Pulmonary artery endothelial cell (primary cell): ENCODE measurements at places on chromosomes 2 and 18.

GRCh38 chr2:140108706-140109475, 1328.7 kb upstream of the NXPH2 start:
- DNase-seq: no peak

DNA sequence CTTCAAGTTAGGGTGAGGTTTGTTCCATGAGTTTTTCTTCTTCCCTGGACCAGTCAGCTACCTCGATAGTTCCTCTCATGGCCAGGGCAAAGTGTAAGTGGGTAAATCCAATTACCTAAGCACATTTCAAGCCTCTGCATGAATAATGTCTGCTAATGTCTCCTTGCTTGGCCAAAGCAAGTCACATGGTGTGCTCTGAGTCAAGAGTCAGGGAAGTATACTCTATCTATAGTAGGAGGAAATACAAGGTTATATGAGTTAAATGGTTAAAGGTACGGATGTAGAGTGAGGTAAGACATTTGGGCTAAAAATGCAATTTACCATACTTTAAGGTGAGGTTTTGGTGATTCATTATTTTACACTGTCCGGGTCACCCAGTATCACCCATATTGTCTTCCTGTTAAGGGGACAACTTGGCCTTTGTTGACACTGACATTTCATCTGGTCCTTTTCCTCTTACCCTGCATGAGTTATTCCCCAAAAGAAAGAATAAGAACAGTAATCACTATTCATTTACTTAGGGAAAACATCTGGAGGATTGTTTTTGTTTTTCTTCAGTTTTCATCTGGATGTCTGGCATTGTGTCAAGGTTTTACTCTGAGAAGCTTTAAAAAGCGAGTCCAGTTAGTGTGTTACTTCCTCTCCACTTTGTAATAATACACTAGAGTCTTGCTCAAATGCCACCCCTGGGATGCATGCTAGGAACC, 405.5 kb downstream of the RND3 start:
- no peak for DNase-seq

- DNase-seq: no peak
Observed at GRCh38 chr2:235523486-235524150, 29.8 kb downstream of the AGAP1 start.

- DNase-seq: no peak
Observed at GRCh38 chr2:167336213-167336612, 447.9 kb downstream of the XIRP2 start.

DNA sequence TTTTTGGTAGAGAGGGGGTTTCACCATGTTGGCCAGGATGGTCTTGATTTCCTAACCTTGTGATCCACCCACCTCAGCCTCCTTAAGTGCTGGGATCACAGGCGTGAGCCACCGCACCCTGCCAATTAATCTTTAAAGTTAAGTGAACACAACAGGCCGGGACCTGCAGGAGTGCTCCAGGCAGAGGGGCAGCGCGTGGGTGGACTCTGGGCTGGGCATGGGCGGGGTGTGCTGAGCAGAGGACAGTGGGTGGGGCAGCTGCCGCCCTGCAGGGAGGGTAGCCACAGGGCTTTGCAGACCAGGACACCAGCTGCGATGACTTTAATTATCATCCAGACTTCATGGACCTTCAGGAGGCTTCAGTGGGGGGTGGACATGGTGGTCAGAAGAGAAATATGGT, 8.8 kb upstream of the GPR148 start:
- no peak for DNase-seq

DNA sequence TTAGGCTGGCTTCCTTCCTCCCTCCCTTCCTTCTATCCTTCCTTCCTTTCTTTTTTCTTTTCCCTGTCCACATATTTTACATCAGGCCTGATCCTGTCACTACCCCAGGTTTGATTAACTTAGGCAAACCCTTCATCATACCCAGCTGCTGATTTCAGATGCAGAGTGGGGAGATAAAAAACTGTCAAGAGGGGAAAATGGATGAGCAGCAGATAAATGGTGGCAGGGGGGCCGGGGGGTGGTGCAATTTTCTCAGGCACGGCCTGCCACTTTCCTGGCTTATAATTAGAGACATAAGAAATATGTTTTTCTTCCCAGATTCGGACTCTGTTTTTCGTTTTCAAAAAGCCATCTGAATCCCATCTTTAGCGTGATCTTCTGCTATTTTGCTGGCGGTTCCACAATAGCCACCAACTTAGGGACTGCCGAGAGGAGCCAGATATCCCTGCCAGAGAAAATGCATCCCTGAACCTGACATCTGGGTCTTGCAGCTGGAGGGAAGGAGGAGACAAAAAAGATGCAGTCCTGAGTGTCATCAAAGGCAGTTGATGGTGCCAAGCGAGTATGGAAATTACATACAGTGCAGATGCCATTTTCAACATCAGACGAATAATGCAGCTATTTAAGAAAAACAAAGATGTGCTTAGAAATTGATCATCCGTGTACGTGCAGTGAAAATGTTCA, 49.9 kb downstream of the CXCR4 start:
- no peak for DNase-seq

DNA sequence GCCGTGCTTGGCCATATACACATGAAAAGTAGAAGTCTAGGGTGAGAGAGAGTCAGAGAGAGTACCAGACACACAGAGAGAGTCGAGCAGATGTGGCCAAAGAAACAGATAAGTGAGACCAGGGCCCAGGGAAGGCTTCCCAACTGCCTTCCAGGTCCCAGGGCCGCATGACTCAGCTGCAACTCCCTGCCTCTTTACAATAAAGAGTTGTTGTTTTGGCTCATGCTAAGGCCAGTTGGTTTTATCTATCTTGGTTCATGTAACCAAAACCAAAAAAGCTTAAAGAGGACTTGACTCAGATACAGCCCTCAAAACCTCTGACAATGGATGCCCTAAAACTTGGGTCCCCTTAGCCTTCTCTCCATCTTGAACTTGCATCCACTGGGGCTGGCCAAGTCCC, 36.9 kb downstream of the REEP1 start:
- no peak for DNase-seq

- no peak for DNase-seq
Observed at GRCh38 chr2:240557101-240557751, 562 bp downstream of the ANKMY1 start.

- DNase-seq: no peak
Observed at GRCh38 chr2:207448006-207448405, 81.8 kb upstream of the CREB1 start.

DNA sequence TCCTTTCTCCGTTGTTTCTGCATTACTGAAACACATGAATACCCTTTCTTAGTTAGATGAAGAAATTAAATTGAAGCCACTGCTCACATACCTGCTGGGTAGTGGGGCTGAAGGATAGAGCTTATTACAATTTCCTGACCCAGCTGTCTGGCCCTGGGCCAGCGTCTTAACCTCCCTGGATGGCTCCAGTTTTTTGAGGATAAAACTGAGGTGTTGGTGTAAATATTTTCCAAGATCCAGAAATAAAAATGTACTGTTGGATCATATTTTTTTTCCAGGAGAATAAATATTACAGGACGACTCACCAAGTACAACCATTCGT, 3.5 kb downstream of the RNF144A start:
- DNase-seq: no peak

GRCh38 chr2:19949071-19949470, 40.8 kb downstream of the WDR35 start:
- DNase-seq: no peak

DNA sequence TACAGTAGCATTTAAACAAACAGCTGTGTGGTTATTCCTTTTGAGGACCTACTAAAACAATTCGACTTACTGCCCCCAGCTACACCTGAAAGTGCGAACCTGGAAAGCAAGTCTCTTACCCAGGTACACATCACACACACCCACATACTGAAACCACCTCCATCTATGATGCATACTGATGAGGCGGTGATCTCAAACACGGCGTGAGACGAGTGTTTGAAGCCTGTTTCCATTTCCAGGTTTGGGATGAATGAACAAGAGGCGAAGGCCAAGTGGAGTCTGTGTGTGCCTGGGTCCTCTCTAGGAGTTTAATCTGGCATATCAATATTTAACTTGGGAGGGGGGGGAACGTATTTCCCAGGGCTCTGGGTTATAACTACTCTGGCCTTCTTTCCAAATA, 1.6 kb downstream of the TMEM185B start:
- no peak for DNase-seq

DNA sequence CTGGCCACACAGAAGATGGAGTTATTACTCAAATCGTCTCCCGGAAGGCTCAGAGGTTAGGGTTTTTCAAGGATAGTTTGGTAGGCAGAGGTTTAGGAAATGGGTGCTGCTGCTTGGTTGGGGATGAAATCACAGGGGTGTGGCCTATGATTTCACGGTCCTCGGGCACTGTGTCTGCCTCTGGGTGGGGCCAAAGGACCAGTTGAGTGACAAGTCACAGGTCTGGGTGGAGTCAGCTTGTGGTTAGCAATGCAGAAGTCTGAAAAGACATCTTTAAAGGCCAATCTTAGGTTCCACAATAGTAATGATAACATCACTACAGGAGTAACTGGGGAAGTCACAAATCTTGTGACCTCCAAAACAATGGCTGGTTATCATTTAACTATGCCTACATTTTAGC, 387.8 kb downstream of the ZNF521 start:
- no peak for DNase-seq

GRCh38 chr2:237431372-237431771, 17.4 kb upstream of the COL6A3 start:
- DNase-seq: no peak

DNA sequence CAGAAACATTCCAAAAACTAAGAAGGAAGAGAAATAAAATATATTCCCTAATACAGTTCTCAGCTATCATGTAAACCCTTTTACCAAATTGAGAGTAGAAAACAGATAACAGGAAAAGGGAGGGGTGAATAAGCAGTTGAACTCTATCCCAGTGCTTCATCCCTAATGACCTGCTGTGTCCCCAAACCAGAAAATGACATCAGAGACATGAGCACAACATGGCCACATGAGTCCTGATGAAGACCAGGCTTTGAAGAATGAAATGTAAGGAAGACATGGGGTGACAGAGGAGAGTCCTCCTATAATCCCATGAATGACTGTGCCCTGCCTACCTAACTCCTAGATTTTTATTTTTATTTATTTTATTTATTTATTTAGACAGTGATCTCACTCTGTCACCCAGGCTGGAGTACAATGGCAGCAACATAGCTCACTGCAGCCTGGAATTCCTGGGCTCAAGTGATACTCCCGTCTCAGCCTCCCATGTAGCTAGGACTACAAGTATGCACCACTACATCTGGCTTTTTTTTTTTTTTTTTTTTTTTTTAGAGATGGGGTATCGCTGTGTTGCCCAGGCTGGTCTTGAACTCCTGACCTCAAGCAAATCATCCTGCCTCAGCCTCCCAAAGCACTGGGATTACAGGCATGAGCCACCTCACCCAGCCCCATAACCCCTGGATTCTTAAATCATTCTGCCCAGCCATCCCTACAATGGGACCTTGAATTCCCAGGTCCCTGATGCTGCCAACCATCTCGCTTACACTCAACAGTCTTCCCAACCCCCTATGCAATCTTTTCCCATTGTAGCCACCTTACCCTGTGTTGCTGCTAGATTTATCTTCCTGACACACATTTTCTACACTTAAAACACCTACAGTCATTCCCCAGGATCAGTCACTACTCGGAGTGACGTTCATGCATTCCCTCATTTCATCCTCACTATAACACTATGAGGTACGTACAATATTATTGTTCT, 64.5 kb downstream of the ANKRD44 start:
- no peak for DNase-seq

DNA sequence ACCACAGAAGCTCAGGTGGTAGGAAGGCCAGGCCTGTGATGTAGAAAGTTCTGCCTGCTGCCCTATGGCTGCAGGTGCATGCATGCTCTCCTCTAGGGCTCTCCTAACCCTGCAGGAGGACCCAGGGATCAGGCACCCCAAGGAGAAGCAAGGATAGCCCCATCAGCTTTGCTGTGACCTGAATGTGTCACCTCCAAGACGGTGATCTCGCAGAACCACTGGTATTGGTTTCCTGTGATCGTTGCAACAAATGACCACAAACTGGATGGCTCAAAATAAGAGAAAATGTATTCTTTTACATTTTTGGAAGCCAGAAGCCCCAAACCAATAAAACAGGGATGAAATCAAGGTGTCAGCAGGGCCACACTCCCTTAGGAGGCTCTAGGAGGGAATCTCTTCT, 327.3 kb downstream of the BCL11A start:
- DNase-seq: no peak

GRCh38 chr2:122523143-122523542, 767.7 kb downstream of the TSN start:
- DNase-seq: no peak

DNA sequence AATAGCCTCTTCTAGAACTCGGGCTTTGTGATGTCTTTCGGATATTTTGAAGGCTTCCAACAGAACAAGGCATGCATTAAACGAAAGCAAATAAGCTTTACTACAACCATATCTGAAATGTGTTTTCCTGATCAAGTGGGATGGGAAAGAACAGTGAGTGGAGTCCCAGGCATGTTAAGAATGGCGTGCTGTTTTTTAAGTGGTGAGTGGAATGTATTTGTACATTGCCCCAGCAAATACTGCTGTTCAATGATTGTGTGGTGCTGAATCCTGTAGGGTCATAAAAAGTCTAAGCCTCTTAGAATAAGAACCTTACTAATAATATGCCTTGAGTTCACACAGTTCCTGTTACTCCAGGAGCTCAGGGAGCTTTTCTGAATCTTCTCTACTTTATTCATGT, 52.5 kb downstream of the POMC start:
- DNase-seq: no peak

- no peak for DNase-seq
Observed at GRCh38 chr2:9644603-9645002, 13.8 kb upstream of the YWHAQ start.

GRCh38 chr2:24822049-24822706, 29.0 kb downstream of the CENPO start:
- DNase-seq: no peak

DNA sequence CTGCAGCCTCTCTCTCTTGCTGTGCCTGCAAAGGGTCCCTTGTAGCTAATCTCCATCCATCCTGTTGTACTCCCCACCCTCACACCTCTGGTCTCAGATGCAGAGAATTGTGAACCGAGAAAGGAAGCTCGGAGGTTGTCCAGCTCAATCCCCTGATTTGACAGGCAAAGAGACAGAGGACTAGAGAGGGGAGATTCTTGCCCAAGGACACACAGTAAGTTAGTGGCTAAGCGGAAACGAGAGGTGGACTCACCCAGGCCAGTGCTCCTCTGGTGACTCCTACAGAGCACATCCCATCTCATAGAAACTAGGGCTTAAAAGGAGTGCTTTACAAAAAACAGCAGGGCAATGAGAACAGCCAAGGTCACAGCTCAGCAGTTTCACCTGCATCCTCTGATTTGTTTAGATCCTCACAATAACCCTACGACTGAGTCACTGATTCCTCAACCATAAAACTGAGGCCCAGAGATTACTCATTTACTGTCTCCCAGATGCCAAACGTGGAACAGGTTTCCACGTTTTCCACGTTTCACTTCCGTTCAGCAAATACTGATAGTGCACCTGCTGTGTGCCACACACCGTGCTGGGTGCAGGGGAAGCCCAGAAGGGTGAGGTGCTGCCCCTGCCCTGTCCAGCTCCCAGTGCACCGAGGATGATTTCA, 22.1 kb downstream of the EHD3 start:
- no peak for DNase-seq

DNA sequence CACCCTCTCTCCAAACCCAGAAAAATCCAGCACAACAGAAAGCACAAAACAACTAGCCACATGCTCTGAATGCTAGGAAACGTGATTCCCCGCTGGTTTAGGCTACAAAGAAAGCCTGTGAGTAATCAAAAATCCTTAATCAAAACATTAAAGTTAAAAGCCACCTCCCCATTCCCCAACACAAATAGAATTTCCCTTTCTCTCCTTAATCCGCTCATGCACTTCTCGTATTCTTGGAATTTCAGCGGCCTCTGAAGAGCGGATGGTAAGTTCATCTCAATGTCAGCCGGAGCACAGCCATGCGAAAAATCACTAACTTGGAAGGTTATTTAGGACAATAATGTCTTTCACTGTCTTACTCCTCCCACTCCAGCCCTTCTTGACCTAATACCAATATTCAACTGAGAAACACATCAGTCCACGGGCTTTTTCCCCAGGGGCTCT, 126.7 kb downstream of the OSBPL1A start:
- no peak for DNase-seq
